ENCODE measurements at places on chromosomes 2 and 18.

- DNase-seq, result no peak
Observed at GRCh38 chr2:99708231-99708630, 218.4 kb upstream of the REV1 start.

DNA sequence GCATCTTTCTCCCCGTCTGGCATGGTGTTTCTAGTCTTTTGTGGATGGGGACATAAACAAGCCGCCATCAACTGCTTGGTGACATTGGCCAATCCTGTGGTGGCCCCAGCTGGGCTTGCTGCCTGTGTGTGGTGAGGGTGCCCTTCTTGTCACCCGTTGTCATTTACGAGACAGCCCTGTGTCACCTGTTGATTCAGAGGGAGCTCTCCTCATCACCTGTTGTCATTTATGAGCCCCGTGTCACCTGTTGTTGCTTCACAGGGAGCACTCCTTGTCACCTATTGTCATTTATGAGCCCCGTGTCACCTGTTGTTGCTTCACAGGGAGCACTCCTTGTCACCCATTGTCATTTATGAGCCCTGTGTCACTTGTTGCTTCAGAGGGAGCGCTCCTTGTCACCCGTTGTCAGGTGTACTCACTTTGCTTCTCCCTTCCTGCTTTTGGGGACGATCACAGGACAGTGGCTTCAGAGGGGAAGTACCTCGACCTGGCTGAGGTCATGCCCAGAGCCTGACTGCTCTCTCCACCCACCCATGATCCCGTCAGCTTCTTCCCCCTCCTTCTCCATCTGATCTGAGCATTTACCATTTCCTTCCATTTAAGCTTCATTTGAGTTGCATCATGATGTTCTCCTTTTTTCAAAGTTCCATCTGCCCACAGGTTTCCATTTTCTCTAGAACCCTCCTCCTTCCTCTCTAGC, 29.1 kb downstream of the HPCAL1 start:
- no peak for DNase-seq

DNA sequence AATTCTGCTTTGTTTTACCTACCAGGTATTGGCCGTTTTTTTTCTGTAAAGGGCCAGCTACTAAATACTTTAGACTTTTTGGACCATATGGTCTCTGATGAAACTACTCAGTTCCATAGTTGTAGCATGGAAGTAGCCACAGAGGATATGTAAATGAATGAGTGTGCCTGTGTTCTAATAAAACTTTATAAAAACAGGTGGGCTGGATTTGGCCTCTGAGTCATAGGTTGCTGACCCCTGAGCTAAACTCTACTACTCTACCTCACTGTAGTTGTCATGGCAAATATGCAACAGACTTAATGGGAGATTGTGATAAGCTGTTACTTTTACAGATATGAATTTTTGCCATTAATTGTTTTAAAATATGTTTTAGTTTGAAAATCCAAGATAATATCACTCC, 19.7 kb downstream of the CLIP4 start:
- no peak for DNase-seq

DNA sequence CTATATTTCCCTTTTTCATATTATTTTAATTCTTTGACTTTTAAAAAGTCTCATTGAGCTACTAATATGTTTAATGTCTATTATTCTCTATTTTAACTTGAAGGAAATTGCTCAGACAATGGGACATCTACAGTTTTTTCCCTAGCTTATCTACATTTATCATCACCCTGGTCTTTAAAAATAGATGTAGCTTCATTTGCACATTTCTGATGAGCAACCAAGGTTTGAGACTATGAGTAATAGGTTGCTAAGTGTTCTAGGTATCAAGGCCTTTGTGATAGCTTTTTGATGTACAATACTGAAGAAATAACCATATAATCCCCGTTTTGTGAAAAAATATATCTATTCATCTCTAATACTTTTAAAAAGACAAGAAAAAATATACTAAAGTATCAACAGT, 47.0 kb downstream of the STAT4 start:
- no peak for DNase-seq

DNA sequence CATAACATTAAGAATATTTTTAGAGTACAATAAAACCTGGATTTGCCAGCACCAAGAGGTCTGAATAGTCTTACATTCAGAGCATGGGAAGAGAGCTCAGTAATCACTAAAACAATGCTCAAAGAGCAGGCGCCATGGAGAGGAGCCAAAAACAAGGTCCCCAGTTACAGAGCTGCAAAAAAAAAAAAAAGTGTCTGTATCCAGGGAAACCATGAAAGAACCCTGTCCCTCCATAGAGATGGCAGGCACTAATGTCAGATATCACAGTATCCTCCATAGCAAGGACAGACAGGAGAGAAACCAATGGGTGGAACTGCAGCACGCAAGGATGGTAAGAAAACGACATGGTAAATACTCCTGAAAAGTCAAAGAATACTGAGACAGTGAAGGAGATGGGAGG, 19.5 kb downstream of the FBXO15 start:
- no peak for DNase-seq

GRCh38 chr2:49236316-49236715, 82.0 kb upstream of the FSHR start:
- DNase-seq, result no peak

- no peak for DNase-seq
Observed at GRCh38 chr2:122193622-122194021, 438.2 kb downstream of the TSN start.
